ENCODE measurements at places on chromosomes 2 and 18.

GRCh38 chr2:239889641-239890121, 135.5 kb downstream of the NDUFA10 start:
- DNase-seq: peak; percentile 28

- no peak for DNase-seq
These were observed 33.1 kb upstream of the DNMT3A start for GRCh38 chr2:25374827-25375226.

DNA sequence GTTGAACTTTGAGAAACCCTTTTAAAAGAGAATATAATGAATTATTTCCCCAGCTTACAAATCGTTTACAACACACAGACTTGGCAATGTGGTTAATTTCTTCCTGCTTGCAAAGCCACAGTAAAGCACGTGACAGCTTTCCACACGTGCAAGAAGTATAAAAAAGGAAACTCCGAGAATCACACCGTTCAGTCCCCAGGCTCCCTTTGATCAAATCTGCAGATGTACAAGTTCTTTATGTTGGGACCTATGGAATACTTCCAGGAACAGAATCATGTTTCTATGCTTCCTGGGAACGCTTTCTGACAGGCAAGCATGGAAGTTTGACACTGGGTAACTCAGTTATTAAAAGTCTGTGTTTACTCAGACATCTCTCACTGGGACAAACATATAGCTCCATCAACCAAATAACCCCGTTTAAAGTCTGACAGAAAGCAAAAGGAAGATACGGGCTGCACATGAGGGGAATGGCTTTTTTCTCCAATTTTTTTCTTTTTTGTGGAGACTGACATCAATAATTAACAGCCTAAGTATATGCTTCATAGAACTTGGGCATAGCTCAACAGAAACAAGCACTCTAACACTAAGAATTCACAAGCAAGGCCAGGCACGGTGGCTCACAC, 134.8 kb downstream of the EIPR1 start:
- DNase-seq: no peak

DNA sequence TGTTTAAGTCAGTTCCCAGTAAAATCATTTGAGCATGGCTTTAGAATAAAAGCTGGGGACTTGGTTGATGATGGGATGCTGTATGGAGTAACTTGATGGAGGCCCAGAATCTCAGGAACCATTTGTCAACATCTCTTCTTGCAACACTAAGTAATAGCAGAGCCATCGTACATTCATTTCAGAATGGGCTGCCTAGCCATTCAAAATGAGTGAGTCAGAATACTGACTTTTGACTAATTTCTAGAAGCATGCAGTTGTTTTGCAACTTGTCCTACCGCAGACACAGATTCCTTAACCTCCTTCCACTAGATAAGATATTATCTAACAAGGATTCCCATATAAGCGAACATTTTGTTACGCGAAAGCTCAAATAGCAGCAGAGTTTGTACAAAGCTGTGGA, 229.5 kb downstream of the CNTNAP5 start:
- no peak for DNase-seq

GRCh38 chr2:183179156-183179555, 54.9 kb downstream of the NUP35 start:
- no peak for DNase-seq

DNA sequence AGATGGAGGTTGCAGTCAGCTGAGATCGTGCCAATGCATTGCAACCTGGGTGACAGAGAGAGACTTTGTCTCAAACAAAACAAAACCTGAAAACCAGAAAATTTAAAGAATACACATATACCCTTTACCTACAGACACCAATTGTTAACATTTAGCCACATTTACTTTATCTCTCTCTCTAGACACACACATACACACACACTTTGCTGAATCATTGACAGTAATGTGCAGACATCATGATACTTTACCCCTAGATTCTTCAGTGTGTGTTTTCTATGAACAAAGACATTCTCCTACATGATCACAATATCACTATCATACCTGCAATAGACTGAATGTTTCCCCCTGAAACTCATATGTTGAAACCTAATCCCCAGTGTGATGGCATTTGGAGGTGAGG, 10.2 kb upstream of the CFLAR start:
- no peak for DNase-seq

DNA sequence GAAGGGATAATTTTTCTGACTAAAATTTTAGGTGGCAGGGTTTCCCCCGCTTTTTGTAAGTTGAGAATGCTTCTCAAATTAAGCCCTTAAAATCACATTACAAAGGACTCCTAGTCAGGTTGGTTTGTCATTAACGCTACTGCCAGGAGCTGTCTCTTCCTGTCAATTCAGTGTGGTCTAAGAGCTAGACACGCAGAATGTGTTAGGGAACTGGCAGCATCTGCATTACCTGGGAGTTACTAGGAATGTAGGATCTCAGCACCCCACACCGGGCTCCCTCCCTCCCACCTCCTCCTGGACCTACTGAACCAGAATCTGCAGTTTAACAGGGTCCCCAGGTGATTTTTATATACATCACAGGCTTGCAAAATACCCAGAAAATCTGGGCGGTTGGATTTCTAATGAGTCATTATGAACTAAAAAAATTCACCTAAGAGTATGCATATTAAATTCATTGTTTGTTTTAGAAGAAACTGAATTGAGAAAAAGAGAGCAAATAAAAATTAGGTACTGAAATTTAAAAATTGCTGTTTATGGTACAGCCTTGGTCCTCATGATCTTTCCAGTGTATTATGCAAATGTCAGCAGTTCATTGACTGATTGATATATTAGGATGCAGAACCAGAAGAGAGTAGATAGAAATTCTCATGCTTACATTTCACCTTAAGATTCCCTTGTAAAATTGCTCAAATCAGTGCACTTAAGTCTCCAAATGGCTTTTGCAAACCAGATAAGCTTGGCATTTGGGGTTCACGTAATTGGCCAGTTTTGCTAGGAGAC, 130.9 kb upstream of the ITGA6 start:
- no peak for DNase-seq

DNA sequence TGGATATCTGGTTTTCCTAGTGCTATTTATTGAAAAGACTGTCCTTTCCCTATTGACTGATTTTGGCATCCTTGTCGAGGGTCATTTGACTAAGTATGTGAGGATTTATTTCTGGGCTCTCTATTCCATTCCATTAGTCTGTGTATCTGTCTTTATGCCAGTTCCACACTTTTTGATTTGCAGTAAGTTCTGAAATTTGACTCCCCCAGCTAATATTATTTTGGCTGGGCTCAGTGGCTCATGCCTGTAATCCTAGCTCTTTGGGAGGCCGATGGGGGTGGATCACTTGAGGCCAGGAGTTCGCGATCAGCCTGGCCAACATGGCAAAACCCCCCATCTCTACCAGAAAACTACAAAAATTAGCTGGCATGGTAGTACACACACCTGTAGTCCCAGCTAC, 46.8 kb upstream of the GAREM2 start:
- no peak for DNase-seq

GRCh38 chr2:240520130-240520973, 37.4 kb downstream of the ANKMY1 start:
- no peak for DNase-seq

DNA sequence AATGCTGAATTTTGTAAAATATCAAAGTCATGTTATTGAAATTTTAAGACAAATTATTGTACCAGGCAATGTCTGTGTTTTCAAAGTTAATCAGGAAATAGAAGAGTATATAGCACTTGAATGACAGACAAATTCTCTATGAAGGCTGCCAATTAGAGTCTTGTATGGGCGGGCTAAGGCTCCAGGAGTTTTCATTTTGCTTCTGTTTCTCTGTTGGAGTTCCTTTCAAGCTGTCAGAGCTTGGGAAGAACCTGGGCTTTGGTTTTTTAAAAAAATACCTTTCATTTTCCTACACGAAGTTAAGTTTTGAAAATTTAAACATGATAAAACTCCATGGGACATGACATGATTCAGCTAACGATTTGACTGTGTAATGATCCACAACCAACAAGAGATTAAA, 339.0 kb upstream of the KCNH7 start:
- no peak for DNase-seq

DNA sequence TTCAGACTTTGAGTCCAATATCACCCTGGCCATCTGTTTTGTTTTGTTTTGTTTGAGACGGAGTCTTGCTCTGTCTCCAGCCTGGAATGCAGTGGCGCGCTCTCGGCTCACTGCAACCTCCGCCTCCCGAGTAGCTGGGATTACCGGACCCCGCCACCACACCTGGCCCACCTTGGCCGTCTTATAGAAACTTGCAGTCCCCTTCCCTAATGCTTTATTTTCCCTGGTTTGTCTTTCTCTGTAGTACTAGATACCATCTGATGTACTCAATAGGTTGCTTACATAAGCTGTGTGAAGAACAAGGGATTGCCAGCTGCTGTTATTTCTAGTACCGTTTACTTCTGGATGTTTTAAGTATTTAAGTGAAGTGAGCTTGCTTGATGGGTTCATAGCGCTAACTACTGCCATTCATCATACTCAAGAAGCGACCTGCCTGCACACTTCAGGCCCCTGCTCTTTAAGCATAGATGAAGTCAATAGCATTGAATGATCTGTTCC, 1.2 kb downstream of the RPL31 start:
- DNase-seq: no peak

- no peak for DNase-seq
These were observed 57.1 kb upstream of the GPR45 start for GRCh38 chr2:105184420-105184819.

GRCh38 chr2:45232818-45233217, 223.6 kb upstream of the SIX2 start:
- no peak for DNase-seq

GRCh38 chr2:202690321-202690900, 55.6 kb downstream of the FAM117B start:
- no peak for DNase-seq

- DNase-seq: no peak
These were observed 48.5 kb downstream of the SOCS6 start for GRCh38 chr18:70337139-70337972.

DNA sequence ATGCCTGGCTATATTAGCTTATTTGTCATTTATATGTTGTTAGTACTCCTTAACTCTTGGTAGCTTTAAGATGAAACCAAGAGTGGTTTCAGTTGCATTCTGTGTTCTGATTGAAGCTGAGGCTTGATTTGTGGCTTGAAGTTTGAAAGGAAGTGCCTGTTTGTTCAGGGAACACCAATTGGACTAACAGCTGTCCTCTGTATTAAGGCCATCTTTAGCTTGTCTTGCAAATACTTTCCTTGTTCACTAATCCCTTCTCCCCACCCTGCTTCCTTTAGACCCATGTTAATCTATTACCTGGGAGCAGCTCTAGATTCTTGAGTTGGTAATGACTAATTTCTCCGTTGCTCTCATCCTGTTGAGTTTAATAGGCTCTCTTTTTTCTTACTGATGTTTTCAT, 13.4 kb downstream of the ITGA6 start:
- DNase-seq: no peak

DNA sequence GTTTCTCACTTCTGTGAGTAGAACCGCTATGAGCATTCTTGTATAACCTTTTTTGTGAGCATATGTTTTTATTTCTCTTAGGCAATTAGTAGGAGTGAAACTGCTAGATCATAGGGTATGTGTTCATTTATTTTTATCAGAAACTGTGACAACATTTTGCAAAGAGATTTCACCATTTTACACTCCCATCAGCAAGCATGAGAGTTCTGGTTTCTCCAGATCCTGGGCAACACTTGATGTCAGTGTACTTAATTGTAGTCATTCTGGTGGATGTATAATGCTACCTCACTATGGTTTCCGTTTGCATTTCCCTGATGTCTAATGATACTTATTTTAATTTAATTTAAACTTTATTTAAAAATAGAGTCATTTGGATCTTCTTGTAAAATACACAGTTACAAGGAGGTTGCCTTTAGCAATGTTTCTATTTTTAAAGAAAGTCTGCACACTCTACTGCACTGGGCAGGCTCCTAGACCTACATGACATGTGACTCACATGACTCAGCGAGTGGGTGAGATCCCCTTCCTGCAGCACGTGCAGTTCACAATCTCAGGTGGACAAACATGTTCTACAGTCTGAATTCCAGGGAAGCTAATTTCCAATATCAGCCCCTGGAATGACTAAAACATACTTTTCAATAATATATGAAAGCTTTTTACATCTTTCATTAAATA, 127.0 kb upstream of the BCL2L11 start:
- DNase-seq: peak; percentile 19

GRCh38 chr18:62107881-62108280, 79.0 kb downstream of the PIGN start:
- DNase-seq: no peak

- no peak for DNase-seq
These were observed 32.7 kb upstream of the ABCA12 start for GRCh38 chr2:215171151-215171550.

- peak; percentile 17 for DNase-seq
These were observed 104.7 kb downstream of the HNRNPLL start for GRCh38 chr2:38498045-38498481.

DNA sequence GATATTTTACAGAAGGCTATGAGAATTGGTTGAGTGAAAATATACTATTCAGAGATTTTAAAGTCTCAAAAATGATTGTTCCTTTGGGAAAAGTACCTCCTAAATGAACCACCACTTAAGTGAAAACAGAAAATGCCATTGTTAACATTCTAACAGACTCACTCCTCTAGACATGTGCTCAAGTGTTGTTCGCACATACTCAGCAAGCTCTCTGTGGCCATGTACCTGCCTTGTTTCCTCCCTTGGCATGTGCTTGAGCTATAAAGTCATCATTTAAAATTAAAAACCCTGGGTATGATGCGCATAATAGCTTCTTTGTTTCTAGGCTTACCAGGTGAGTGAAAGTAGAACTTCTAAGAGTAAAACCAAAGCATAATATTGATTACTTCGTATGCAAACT, 343.2 kb upstream of the VRK2 start:
- no peak for DNase-seq

- no peak for DNase-seq
These were observed 3.1 kb downstream of the SLC14A1 start for GRCh38 chr18:45727068-45727467.

DNA sequence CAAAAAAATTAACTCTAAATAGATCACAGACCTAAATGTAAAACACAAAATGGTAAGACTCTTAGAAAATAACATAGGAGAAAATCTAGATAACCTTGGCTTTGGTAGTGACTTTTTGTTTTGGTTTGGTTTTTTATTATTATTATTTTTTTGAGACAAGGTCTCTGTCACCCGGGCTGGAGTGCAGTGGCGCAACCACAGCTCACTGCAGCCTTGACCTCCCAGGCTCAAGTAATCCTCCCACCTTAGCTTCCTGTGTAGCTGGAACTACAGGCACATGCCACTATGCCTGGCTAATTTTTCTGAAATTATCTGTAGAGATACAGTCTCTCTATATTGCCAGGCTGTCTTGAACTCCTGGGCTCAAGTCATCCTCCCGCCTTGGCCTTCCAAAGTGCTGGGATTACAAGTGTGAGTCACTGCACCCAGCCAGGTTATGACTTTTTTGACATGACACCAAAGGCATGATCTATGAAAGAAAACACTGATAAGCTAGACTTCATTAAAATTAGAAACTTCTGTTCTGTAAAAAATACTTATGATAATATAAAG, 88.0 kb downstream of the HNRNPLL start:
- no peak for DNase-seq

DNA sequence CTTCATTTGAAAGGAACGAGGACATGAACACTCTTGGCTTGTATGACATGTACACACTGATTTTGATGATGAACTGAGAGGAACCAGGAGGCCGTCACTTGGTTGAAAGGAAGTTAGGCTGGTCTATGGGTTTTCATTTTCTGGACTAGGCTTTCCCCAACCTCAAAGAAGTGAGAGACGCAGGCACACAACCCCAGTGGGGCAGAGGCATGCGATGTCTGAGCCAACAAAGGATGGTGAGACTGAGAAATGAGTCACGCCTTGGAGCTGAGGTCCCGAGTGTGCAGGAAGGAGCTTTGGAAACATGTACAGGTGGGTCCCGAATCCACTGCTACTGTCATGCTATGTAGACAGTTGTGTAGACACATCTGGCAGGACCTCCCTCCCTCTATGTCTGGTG, 24.1 kb downstream of the SIGLEC15 start:
- no peak for DNase-seq

- DNase-seq: no peak
These were observed 32.4 kb downstream of the TMEM87B start for GRCh38 chr2:112087346-112088020.
